ENCODE measurements at places on chromosomes 16 and 17.

- DNase-seq, result no peak
These were observed 44.1 kb downstream of the MRC2 start for GRCh38 chr17:62671553-62671952.

DNA sequence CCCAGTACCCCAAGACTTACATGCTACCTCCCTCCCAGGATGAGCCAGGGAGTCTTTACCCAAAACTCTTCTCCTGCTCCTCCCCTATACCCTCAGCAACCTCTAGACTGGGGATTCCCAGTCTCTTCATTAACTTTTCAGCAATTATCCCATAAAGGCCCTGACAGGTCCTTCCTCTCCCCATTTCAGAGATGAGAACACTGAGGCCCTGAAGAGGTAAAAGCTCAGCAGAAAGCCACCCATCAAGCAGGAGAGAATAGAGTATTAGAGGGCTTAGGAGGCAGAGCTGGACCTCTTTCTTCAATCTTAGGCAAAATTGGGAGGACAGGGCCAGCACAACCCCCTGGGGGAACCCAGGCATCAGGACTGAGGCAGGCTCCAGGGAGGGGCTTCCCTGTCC is 5.9 kb upstream of the SP6 start:
- DNase-seq, result no peak

DNA sequence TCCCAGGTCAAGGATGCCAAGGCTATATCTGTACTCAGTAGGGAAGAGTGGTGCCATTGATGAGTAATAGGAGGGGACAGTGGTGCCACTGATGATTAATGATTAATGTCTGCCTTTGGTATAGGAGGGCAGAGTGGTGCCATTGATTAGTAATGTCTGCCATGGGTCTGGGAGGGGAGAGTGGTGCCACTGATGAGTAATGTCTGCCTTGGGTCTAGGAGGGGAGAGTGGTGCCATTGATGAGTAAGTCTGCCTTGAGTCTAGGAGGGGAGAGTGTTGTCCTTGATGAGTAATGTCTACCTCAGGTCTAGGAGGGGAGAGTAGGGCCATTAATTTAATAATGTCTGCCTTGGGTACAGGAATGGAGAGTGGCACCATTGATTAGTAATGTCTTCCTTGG is 507.8 kb upstream of the EEF2KMT start:
- DNase-seq, result no peak

GRCh38 chr17:74639704-74640151 is 16.2 kb upstream of the CD300E start:
- no peak for DNase-seq

DNA sequence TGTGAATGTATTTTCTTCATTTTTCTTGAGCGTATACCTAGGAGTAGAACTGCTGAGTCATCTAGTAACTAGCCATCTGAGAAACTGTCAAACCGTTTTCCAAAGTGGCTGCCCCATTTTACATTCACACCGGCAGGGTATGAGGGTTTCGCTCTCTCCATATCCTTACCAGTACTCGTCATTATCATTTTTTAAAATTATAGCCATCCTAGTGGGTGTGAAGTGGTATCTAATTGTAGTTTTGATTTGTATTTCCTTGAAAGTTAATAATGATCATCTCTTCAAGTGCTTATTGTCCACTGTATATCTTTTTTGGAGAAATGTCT is 6.0 kb downstream of the RNF157 start:
- no peak for DNase-seq

DNA sequence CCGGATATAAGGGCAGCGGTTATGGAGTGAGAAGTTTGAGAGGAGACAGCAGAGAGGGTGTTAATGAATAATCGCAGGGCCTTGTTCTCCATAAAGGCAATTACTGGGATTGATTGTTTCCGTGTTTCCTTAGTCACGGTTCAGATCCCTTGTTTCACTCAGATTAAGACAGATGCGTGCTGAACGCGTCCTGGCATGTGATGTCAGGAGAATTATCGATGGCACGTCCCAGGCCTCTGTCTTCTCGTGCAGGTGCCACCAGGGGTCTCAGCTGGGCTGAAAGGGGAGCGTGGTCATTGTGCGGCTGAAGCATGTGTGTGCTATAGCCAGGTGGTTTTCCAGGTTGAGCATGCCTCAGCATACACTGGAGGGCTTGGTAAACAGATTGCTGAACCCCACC is 142.4 kb upstream of the NOL11 start:
- DNase-seq, result peak; percentile 78

- no peak for DNase-seq
These were observed 2.1 kb upstream of the CA4 start for GRCh38 chr17:60147553-60148223.

GRCh38 chr17:721540-721937 is 6.9 kb upstream of the VPS53 start:
- no peak for DNase-seq

Data from kidney glomerular epithelial cell (primary cell).